Activated naive CD4-positive, alpha-beta T cell treated with anti-CD3 and anti-CD28 coated beads, Interleukin-2, amount 50 U/mL, for 16 hours (primary cell): ENCODE measurements at places on chromosomes 3 and 15.

GRCh38 chr3:183428447-183429211 lies at the start of gene MCF2L2:
Gene MCF2L2 (minus strand): TSS chr3:183428619. CDS start chr3:183427977, 642 bp downstream.
- peak; percentile 74 for DNase-seq

GRCh38 chr15:65423150-65423975 lies 616 bp upstream of the IGDCC4 start:
- DNase-seq: no peak

- no peak for DNase-seq
Measured at GRCh38 chr3:152252755-152253154, 16.0 kb upstream of the MBNL1 start.

- no peak for DNase-seq
Measured at GRCh38 chr3:140770977-140771667, 93.3 kb downstream of the TRIM42 start.

GRCh38 chr3:153910387-153910786 lies 210.8 kb upstream of the ARHGEF26 start:
- DNase-seq: no peak

DNA sequence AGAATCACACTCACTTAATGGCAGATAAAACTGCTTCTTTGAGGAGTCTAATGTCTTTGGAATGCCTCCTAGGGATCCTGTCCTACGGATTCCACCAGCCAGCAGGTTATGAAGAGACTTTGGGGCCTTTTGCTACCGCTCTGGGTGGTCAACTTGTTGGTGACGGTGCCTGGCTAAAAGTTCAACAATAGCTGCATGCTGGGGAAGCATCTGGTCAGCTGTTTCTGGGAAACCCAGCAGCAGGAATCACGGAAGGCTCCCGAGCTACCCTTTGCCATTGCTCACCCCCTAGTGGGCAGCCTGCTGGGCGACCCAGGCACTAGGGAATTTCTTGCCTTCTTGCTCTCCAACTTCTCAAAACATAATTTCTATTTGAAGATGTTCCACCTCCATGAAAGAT lies 263.3 kb downstream of the NEK10 start:
- DNase-seq: no peak

GRCh38 chr15:49815950-49816349 lies 195.1 kb downstream of the DTWD1 start:
- DNase-seq: no peak

- no peak for DNase-seq
Measured at GRCh38 chr15:49471733-49472132, 48.7 kb downstream of the FGF7 start.

DNA sequence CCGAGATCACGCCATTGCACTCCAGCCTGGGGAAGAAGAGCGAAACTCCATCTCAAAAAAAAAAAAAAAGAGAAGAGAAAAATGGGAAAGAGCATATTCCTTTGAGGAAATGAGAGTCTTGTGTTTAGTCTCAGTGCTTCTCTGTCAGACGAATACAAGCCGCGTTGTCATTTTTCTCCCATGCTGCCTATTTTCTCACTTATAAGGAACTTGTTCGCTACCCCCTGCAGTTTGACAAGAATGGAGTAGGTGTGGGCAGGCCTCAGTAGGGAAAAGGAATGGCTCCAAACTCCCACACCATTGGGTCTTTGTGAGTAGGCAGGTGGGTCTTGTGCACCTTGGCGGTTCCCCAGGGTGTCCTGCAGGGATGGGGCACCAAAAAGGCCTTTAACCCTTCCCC lies 6.5 kb downstream of the GPR160 start:
- DNase-seq: no peak

DNA sequence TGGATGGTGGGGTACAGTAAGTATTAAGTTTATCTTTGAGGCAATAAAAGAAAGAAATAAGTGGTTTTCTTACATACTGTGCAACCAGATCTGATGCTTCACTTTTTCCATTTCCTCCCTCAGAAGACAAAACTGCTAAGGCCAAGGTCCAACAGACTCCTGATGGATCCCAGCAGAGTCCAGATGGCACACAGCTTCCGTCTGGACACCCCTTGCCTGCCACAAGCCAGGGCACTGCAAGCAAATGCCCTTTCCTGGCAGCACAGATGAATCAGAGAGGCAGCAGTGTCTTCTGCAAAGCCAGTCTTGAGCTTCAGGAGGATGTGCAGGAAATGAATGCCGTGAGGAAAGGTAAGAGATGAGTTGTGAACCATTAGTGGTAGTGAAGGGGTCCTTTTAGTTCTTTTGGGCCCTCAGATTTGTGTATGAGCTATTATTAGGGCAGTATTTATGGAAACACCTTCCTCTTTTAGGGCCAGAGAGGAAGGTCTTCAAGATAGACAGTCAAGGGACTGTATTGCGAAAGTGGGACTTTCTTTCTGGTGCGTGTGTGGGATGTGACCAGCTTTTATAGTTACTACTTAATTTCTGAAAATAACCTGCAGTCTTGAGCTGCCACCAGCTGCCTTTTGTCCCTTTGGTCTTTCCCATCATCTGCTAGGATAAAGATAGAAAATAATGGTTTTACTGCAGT lies 4.6 kb downstream of the ALAS1 start:
- no peak for DNase-seq

GRCh38 chr3:69304396-69304795 lies 81.5 kb downstream of the FRMD4B start:
- DNase-seq: no peak

GRCh38 chr3:157534725-157535161 lies 31.5 kb upstream of the VEPH1 start:
- DNase-seq: no peak

DNA sequence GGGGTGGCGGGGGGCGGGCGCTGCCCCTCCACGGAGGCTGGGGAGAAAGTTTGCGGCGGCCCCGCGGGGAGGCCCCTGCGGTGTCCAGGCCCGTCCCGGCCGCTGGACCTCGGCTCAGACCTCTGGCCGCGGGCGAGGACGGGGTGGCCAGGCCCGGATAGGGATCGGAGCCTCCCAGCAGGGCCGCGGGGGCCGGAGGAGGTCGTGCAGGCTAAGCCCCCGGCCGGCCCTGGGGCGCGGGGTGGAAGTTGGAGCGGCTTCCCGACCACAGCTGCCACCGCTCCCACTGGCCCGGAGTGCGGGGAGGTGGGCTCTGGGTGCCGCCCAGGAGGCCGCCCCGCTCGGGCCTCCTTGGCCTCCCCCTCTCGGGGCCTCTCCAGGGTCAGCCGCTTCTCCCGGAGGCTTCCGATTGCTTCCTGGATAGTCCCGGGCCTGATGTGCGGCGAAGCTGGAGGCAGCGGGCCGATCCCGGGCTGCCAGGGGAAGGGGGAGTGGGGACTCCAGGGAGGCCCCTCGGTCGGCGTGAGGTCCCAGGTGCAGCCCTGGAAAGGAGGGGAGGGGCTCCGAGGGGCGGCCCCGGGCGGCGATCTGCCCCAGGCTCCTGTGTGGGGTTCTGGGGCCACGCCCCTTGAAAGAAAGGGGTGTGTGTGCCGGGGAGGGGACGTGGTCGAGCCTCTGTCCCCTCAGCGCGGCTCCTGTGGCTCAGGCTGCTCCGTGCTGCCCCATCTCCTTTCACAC lies 907 bp downstream of the PLXNA1 start:
- peak; percentile 52 for DNase-seq

- no peak for DNase-seq
Measured at GRCh38 chr3:65796676-65797075, 242.0 kb downstream of the MAGI1 start.
